ENCODE measurements at places on chromosomes 7 and 10.

GRCh38 chr10:35554036-35554435, 51.1 kb upstream of the GJD4 start:
- peaks cover 17% of the 10 kb centered on the region for H3K36me3 ChIP-seq
- no peaks in the 10 kb centered on the region for H3K27me3 ChIP-seq
- DNase-seq: no peak
- peaks cover 2% of the 10 kb centered on the region for H3K4me1 ChIP-seq

- no peaks in the 10 kb centered on the region for H3K36me3 ChIP-seq
- H3K27me3 ChIP-seq: peaks cover 5% of the 10 kb centered on the region
- H3K4me3 ChIP-seq: no peak overlapping the region
- H3K27ac ChIP-seq: no peak overlapping the region
- no peak for DNase-seq
- H3K4me1 ChIP-seq: no peaks in the 10 kb centered on the region
These were observed 269.1 kb downstream of the PTPRN2 start for GRCh38 chr7:158318511-158318913.

DNA sequence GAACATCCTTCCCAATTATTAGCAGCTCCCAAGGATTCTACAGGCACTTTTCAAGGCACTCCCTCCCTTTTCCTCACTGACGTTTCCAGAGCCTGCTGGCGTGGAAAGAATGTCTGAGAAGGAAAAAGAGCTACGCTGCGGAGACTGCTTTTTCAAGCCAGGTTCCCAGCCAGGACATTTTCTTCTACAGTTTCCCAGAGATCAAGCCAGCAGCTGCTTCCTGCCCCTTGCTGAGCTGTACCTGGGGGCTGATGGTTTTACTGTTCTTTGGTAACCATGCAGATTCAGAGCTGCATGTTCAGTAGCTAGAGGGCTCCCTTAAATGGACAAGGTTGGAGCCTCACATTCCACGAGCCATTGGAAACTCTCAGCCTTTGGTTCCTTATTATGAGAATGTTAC, 133.4 kb downstream of the EVX1 start:
- no peak overlapping the region for H3K27ac ChIP-seq
- no peaks in the 10 kb centered on the region for H3K4me1 ChIP-seq
- H3K4me3 ChIP-seq: no peak overlapping the region
- H3K27me3 ChIP-seq: peaks cover 14% of the 10 kb centered on the region
- no peaks in the 10 kb centered on the region for H3K36me3 ChIP-seq

GRCh38 chr10:60823324-60823723, 45.0 kb downstream of the CDK1 start:
- no peak overlapping the region for H3K27ac ChIP-seq
- peaks cover 13% of the 10 kb centered on the region for H3K4me1 ChIP-seq
- H3K27me3 ChIP-seq: peaks cover 3% of the 10 kb centered on the region
- no peak overlapping the region for H3K4me3 ChIP-seq
- no peak for DNase-seq
